ENCODE measurements at places on chromosomes 2 and 18. TPM values are rescaled to one million over a fixed set of nuclear protein-coding genes. Genes with fewer than 3 reads are reported as not detected.

The CD302 gene
- total RNA-seq, result 0.56 TPM

The TCF23 gene
- total RNA-seq, result not detected

The GALNT14 gene
- 0.44 TPM for total RNA-seq

The TMEM198 gene
- 2.6 TPM for total RNA-seq

The ESPNL gene
- total RNA-seq, result 0.14 TPM

DNA sequence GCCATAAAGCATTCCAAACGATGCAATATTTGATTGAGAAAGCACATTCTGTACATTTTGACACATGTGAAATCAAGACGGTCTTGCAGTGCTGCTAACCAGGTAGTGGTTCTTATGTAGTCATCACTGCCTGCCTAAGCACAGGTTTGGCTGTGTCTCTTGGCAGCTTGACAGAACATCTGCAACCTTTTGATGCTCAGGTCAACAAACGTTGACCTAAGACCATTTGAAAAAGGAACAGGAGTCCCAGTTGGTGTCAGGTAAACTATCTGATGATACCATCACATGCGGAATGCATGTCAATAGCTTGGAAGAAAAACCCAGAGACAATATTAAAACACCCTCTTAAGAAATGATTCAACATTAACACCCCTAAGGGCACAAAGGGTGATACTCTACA, 80.7 kb downstream of the L3MBTL4 start:
- no peak for DNase-seq

GRCh38 chr18:54794823-54795222, 33.5 kb upstream of the RAB27B start:
- DNase-seq, result no peak

DNA sequence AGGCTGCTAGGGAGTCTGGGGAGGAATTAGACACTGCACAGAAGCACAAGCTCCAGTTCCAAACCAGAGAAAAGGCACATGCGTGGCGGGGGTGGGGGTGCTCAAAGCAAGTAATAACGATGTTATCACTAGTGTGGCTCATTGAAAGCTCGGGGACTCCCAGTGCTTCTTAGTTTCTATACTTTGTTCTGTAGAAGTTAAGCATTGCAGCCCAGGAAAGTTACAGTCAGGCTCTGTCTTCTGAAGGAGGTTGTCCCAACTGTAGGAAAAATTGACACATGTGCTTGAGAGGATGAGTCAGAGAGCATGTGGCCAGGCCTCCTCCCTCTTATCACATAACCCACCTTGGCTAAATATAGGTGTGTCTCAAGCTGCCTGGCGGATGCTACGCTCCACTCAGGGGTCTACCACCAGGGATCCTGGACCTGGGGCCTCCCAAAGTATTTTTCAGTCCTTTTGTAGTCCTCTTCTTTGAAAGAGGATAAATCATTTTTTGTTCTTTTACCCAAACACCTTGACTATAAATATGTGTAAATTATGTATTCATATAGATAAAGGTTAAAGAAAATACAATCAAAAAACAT, 3.8 kb downstream of the GALNT5 start:
- DNase-seq, result peak; percentile 81

GRCh38 chr2:96115631-96116423, 544 bp downstream of the ADRA2B start:
- DNase-seq, result no peak

DNA sequence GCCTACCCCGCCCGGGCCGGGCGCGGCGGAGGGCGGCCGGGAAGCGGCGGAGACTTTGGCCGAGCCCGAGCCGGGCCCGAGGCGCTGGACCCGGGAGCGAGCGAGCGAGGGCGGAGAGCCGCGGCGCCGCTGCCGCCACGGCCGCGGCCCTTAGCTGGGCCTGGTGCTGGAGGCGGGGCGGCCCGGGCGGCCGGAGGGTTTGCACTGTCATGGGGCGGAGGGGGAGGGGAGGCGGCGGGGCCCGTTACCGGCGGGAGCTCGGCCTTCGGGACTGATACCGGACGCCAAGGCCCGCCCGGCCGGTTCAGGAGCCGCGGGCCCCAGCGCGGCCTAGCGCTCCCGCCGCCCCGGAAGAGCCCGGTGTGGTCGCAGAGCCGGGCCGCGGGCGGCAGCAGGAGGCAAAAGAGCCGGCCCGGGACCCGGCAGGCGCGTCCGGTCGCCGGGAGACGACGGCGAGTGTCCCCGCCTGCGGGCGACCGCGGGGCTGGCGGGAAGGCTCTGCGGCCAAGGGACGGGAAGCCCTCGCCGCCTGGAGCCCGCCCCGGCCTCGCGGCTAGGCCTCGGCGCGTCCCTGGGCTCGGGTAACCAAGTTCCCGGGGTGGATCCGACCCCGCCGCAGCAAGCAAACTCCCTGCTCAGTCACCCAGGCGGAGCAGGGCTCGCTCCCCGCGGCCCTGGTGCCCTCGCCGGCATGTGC, 697 bp downstream of the KCMF1 start:
- DNase-seq, result peak; percentile 74

- DNase-seq, result no peak
These were observed 901.0 kb downstream of the CCDC85A start for GRCh38 chr2:57084697-57085281.

DNA sequence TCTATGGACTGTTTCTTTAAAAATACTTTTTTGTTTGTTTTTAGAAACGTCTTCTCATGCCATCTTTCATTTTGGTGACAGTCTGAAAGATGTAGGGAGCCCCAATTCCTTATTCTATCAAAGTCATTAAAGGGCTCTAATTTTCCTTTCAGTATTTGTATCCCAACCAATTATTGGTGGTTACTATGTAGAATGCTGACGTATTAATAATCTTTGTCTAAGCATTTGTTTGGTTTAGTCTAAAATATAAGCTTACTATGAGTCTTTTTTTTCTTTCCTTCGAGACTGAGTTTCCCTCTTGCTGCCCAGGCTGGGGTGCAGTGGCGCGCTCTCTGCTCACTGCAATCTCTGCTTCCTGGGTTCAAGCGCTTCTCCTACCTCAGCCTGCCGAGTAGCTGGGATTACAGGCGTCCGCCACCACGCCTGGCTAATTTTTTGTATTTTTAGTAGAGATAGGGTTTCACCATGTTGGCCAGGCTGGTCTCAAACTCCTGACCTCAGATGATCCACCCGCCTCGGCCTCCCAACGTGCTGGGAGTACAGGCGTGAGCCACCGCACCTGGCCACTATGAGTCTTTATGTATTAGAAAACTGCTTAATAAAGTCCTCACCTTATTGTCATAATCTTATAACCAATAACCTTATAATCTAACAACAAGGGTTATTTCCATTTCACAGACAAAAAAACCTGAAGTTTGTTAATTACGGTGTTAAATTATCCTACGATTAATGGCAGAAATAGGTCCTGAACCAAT, 849 bp upstream of the VRK2 start:
- no peak for DNase-seq

DNA sequence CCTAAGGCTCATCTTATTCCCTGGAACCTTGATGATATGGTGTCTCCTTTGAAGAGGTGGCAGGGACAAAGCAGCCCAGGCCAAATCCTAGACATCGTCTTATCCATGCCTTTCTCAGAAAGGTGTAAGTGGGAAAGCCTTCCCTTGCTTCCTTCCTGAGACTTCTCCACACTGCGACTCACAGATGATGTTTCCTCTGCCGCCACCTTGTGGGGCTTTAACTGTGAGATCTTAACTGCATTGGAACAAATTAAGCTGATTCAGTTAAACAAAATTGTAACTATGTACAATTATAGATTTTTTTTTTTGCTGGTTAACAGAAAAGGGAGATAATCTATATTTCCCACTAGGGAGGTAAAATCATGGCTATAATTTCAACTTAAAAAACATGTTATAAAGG, 10.0 kb upstream of the GCA start:
- peak; percentile 38 for DNase-seq

DNA sequence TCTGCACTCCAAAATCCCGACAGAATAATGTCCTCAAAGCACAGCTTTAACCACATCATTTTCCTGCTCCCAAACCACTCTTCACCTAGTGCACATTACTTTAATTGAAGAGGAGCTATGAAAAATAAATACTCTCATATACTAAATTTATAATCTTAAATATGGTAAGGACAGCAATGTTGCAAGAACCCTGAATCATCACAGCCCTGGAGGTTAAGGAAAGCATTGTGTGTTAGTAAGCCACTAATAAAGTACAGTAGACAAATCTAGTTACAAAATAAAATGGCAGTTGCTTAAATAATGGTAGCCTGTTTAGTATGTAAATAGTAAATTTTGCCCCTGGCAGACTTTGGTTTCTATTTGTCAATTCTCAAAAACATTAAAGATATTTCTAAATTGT, 27.0 kb upstream of the CCDC178 start:
- no peak for DNase-seq

GRCh38 chr18:24267878-24268277, 129.0 kb downstream of the CABYR start:
- no peak for DNase-seq

DNA sequence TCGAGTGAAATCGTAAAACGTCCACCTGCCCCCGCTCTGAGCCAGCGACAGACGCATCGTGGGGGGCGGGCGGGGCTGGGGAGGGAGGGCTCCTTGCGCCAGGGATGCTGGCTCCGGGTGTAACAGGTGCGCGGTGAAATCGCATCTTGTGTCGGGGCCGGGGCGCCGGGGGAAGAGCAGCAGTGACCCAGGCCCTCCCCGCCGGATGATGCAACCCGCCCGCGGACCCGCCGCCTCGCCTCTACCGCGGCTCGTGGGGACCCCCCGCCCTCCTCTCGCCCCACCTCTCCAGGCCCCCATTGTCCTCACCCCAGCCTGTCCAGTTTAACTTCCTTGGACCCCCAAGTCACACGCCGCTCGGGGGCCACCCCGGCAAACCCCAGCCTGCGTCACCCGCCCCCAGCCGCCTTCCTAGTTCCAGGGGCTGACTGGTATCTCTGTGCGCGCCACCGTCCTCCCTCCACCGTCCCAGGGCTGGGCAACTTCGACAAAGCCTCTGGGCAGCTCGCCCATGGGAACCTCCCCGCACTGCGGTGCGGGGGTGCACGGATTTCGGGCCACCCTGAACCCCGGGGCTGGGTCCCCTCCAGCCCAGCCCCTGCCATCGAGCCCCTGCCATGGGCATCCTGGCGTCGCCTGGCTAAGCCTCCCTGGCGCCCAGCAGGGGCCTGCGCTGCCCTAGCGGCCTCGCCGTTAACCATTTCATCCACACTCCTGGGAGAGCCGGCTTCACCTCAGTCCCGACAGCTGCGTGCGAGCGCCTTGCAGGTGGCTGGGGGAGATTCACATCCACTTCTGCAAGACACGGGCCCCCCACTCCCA, 799 bp upstream of the KIF1A start:
- peak; percentile 32 for DNase-seq

DNA sequence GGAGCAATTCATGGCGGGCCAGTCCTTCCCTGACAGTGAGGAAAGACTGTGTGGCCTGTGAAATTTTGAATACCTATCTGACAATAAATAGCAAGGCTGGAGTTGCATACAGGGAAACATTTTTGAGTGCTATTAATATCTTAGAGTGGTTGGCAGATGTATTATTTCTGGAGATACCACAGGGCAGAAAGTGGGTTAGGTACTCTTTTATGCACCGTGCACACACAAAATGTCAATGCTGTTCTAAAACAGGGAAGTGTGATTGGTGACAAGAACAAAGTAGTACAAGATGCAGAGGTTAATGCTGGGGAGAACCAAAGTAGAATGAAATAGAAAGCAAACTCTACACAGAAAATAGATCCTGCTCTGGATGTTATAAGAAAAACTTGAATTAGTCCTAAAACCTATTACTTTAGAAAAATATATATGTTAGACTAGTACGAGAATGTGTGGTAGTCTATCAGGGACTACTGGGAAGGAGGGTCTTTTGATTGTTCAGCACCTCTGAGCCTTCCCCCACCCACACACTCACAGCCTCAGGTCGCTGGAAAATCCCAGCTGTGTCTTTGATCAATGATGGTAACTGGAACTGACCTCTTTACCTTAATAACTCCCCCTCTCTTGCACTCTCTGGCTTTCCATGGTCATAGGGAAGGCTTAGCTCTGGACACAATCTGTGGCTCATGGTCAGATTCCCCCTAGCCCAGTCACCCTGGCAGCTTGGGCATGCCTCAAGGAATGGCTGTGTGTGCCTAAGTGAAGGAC, 58.2 kb downstream of the SERPINB8 start:
- DNase-seq, result no peak

- DNase-seq, result no peak
These were observed at the start of gene GALNT5 for GRCh38 chr2:157257312-157258252. TSS of gene GALNT5 (plus strand) at chr2:157257705. CDS start at chr2:157258083, 378 bp downstream.

- DNase-seq, result no peak
These were observed 83.7 kb downstream of the EN1 start for GRCh38 chr2:118763797-118764196.

- no peak for DNase-seq
These were observed 60.7 kb upstream of the ARHGAP15 start for GRCh38 chr2:143068509-143068908.

Measured in activated CD4-positive, alpha-beta memory T cell treated with anti-CD3 and anti-CD28 coated beads for 36 hours (primary cell).